ENCODE measurements at places on chromosomes 2 and 18.

DNA sequence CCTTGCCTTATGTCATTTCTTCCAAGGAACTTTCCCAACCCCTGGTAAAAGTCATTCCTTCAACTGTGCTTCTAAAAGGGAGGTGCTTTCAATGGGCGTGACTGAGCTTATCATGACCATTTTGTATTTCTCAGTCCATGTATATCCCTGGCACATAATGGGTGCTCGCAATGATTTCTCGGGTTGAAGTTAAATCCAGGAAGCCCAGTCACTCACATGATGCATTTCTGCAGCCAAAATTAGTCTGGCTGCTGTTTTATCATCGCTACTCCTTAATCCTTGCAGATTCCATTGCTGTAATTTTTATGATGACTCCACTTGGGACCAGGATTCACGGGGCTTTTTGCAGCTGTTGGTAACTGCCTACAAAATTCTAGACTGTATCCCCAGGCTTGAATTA, 25.9 kb upstream of the RFX8 start:
- no peak for DNase-seq

- DNase-seq: no peak
Observed at GRCh38 chr2:8090748-8091700, 590.8 kb upstream of the ID2 start.

DNA sequence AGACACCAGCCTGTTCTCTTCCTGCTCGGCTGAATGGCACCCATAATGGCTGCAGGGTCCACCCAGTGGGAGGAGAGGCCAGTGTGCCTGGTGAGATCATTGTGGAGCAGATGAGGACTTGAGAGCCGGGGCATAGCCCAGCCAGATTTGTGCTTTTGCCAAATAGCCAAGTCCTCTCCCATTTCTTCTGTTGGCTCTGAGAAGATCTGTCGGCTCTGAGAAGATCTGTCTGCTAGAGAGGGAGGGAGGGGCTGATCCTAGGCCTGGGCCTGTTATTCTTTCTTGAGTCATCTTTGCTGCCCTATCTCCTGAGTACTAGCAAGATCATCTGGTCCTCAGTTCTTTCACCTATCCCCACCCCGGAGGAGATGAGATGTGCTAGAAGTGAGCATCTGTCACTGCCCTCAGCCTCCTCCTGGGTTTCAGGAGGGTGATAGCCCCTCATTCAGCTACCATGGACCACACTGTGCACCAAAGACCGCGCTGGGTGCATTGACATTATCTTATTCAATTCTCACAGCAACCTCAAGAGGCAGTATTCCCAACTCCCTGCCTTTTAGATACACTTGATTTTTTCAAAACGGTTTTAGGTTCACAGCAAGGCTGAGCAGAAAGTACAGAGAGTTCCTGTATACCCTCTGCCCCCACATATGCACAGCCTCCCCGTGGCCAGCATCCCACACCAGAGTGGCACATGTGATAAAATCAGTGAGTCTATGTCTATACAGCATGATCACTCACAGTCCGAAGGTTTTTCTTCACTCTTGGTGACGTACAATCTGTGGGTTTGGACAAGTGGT, 98.6 kb downstream of the CAPN13 start:
- DNase-seq: no peak

DNA sequence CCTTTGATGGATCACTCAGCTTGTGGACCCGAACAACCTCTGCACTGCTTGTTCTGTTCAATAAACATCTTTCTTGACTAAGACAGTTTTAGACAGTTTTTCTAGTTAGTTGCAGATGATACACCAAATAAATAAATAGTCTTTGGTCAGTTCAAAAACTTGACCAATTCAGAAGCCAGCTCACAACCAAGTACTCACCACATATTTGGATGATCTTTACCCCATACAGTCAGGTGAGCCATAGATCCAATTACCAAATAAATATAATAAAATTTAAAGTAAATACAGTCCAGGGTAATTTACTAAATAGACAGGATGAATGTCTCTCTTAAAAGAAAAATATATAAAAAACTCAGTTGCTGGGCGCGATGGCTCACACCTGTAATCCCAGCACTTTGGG, 18.2 kb downstream of the SCN3A start:
- no peak for DNase-seq

GRCh38 chr18:47898055-47898454, 32.4 kb downstream of the SMAD2 start:
- DNase-seq: no peak

GRCh38 chr2:134906726-134907125, 11.9 kb upstream of the CCNT2 start:
- DNase-seq: no peak

DNA sequence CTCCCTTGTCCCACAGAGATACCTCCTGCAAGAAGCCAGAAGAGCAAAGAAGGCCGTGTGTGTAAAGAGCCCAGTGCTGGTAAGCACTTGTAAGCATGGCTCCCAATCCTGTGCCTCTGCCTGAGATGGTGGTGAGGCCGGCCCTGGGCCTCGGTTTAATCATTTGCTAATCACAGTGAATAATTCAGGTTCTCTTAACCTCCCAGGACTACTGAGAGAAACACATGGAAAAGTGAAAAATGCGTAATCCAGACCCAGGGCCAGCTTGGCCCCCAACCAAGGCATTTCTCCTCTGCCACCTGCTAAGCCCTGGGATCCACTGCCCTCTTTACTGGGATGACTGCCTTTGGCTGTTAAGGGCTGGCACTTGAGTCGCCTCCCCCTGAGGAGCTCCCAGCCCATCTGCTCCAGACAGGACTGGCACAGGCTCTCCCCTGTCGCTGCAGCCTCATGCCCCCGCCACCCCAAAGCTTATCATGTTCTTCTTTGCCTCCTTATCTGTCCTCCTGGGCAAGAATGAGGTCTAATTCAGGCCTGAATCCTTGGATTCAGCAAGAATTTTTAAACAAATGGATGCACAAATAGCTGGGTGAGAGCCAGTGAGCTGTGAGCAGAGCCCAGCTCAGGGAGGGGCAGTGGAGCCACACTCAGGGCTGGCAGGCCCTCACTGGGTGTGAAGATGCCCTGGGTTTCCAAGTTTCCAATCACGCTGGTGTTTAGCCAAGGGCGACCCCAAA, 193.9 kb upstream of the HS6ST1 start:
- no peak for DNase-seq

DNA sequence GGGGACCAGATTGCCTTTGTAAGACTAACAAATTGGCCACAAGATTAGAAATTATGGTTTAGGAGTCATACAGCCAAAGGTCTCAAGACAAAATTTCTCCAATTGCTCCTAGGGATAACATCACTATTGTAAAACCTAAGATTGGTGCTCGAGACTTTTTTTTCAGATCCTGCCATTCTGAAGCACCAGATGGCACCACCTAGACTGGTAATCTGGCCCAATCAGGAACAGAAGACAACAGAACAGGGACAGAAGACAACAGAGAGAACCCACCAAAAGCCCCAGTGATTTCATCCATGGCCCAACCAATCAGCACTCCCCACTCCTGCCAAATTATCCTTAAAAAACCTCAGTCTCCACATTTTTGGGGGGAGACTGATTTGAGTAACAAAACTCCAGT, 66.8 kb downstream of the LINC00305 start:
- DNase-seq: no peak

- no peak for DNase-seq
Observed at GRCh38 chr2:74304332-74305148, 38.7 kb downstream of the SLC4A5 start.

DNA sequence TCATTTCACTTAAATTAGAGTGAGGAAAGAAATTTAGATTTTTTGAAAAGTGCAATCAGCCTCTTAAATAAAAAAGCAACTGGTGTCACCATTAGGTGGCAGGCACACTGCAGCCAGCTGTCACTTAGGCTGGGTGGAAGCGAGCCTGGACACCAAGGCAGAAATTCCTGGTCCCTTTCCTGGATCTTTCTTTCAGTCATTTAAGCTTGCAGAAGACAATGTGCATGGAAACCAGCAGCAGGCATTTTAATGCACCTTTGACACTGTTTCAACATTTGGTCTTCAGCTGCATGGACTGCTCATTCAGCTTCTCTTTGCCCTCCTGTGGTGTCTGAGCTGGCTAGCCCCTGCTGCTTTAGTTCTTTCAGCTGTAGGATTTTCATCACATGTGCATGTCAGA, 61.0 kb downstream of the AQP4 start:
- DNase-seq: no peak

GRCh38 chr18:24876266-24876665, 415.8 kb downstream of the HRH4 start:
- DNase-seq: no peak

- no peak for DNase-seq
Observed at GRCh38 chr18:13712400-13713131, 13.8 kb downstream of the FAM210A start.

DNA sequence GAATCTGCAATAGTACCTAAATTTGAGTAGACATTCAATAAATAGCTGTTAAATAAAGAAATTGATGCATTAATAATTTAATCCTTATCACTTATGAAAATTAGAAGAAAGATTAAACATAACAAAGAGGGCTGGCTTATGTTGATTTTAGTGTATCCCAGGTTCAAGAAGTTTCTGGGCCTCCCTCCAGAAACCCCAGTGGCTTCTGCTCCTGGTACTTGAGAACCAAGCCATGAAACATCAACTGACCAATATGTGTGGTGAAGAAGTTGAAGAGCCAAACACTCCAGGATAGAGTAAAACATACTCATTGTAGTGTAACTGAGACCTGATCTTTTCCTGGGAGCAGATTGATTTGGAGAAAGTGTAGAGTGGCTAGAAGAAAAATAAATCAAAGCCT, 1465.7 kb upstream of the PIK3C3 start:
- no peak for DNase-seq

DNA sequence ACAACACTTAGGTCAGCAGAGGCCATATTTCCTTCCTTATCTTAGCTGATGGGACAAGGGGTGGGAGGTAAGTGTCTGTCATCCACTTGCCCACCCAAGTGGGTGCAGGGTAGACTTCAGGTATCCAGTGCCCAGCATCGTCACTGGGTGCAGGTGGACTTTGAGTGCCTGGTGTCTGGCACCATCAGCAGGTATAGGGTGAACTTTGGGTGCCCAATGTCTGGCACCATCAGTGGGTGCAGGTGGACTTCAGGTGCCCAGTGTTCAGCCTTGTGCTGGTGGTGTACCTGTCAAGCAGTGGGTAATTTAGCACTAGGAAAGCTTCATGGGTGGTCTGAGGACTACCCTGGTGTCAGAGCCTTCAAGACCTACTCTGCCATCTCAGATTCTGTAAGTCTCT, 175.6 kb downstream of the SEPTIN10 start:
- DNase-seq: no peak

DNA sequence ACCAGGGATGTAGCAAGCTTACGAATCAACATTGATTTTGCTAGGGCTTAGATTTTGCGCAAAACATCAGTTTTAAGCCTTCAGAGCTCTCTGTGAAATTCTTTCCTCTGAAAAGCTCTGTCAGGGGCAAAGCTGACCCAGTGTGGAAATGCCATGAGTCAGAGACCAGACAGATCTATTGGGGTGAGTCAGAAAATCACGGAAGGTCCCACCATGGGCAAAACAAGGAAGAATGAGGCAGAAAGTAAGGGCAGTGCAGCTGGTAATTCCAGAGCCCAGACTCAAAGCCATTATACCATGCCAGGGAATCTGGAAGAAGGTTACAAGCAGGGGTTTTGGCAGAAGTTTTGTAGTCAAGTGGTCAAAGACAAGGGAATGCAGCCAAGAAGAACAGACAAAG, 256.6 kb upstream of the CTAGE1 start:
- no peak for DNase-seq

DNA sequence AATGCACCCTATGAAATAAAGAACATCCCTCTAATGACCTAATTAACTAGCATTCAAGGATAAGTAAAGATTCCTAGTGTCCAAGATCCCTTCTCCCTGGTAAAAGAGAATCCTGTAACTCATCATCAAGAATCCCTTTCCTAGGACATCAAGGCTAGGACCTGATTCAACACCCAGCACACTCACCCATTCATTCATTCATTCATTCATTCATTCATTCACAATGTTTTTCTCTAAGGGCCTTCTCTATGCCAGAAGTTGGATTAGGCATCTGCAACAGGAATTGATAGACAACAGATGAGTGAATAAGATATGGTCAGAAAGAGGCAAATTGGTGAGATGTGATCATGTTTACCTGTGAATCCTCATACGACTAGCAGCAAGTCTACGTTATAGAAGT, 126.8 kb downstream of the OSR1 start:
- no peak for DNase-seq

GRCh38 chr2:20649576-20649975, 1.3 kb downstream of the HS1BP3 start:
- no peak for DNase-seq

- no peak for DNase-seq
Observed at GRCh38 chr2:62074233-62074632, 121.7 kb upstream of the B3GNT2 start.

GRCh38 chr2:12637754-12638153, 79.0 kb upstream of the TRIB2 start:
- no peak for DNase-seq

DNA sequence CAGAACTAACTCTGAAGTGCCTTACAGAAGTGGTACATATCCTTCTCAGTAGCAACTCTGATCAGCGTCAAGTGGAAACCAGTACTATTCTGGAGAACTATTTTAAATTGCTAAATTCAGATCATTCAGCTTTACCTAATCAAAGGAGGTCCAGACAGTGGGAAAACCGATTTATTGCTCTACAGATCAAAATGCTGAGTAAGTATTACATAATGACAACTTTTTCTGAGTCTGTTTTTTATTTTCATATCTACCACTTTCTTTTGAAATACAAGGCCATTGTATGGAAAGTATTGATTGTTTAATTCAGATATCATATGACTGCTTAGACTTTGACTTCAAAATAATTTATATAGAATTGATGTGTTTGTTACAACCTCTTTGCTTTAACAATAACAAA, 68.7 kb downstream of the NBEAL1 start:
- DNase-seq: no peak

GRCh38 chr18:73829146-73829545, 318.5 kb downstream of the FBXO15 start:
- no peak for DNase-seq

DNA sequence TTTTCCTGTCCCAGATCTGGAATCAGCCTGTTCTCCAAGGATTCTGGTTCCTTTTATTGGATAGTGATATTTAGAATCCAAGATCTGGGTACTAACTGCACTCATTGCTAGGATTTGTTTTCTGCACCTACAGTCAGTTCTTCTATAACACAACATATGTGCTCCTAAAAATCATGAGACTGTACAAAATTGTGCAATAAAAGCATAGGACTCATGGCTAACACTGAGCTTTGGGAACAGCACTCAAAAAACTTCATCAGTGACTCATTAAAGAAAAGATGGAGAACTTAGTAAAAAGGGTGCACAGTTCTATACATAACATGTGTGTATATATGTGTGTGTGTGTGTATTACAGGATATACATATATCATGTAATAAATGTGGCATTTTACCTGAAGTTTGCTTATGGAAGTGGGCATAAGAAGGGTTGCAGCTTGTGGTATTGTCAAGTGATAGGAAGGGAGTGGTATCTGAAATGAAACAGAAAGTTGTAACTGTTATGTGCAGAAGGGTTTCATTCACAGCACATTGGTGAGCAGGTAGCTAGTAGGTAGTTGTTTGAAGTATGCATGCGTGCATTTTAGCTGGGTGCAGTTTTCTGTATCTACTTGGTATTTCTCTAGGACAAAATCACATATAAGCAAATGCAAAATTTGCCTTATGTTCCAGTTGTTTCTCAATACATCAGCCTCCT, 5.9 kb upstream of the SCYGR2 start:
- DNase-seq: no peak
